Breast epithelium (tissue), 4 donors: ENCODE measurements at places on chromosomes 6 and 20.

- no peak for DNase-seq
These were observed 54.3 kb upstream of the GPR31 start for GRCh38 chr6:167211881-167212712.

GRCh38 chr6:150987855-150988464 is 122.5 kb downstream of the MTHFD1L start:
- no peak for DNase-seq

GRCh38 chr6:5457983-5458683 is 196.8 kb downstream of the FARS2 start:
- DNase-seq, result peak; percentile 91

DNA sequence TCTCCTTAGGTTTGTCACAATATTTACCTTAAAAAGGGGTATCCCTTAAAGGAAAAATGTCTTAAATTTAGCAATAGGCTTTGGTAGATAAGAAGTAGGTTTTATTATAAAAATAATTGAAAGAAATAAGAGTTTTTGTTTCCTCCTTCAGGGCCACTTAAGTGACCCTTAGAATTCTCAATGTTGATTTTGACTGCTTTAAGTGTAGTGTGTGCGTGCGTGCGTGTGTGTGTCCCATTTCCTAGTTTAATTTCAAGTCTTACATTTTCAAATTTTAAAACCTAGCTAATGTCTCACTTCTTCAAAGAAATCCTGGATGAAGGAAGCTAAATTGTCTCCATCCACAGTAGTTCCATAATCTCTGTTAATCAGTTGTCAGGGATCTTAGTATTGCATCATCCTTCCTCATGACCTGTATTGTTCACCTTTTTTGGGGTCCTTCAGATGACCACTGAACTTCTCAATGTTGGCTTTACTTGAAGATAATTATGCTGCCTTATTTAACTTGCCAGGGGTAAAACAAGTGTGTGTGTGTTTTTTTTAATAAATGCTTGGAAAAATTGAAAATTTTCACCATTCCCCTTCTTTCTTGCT is 50.7 kb upstream of the TFB1M start:
- DNase-seq, result no peak

DNA sequence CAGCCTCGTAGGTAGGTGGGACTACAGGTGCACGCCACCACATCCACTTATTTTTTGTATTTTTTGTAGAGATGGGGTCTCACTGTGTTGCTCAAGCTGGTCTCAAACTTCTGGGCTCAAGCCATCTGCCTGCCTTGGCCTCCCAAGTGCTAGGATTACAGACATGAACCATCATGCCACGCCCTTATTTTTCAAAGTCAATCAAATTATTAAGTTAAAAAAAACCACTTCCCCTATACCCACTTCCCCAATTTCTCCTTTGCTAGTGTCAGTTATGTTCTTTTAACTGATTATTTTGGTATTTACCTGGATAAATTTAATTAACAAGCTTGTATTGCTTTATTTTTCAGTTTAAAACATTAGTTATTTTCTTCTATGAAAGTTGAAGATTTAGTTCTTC is 49.6 kb downstream of the RIOK1 start:
- no peak for DNase-seq

GRCh38 chr20:6914986-6915385 is 147.5 kb downstream of the BMP2 start:
- no peak for DNase-seq

DNA sequence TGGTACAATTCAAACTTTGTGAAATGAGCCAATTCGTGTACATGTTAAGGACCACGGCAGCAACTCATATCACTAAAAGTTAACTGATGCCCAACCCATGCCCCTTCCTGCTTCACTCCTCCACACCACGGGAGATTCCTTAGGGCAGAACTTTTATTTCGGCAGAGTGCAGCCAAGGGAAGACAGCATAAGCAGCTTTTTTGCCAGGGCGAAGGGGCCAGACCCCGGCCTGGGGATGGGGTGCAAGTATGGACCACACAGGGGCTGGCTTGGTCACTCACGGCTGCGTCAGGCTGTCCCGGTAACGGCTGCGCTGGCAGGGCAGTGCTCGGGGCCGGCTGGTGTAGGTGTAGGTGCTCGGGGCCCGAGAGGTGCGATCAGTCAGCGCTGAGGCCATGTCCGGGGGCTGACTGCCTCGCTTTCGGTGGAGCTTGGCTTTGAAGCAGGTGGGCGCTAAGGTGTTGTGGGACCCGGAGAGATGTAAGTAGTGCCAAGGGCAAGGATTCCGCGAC is 792 bp downstream of the RSPH3 start:
- peak; percentile 34 for DNase-seq

DNA sequence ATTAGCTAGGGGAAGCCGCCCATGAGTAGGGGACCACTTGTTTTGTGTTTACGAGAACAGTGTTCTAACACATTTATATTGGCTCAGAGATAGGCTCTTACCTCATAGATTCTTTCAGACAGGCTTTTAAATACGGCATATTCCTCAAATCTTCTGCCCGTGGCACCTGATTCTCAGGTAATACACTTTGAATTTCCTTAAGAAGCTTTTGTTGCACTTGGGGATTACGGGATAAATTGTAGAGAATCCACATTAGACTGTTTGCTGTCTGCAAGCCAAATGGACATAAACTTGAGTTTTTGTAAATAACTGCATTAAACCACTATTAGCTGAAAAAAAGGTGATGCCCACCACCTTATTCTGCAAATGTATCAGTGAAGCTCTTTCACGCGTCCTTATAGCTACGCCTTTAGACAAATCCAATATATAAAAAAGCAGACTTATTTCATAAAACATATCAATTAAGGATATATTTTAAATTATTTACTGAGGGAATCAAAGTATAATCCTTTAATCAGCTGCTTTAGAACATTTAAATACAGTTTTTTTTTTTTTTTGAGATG is 14.8 kb downstream of the CYP24A1 start:
- no peak for DNase-seq

DNA sequence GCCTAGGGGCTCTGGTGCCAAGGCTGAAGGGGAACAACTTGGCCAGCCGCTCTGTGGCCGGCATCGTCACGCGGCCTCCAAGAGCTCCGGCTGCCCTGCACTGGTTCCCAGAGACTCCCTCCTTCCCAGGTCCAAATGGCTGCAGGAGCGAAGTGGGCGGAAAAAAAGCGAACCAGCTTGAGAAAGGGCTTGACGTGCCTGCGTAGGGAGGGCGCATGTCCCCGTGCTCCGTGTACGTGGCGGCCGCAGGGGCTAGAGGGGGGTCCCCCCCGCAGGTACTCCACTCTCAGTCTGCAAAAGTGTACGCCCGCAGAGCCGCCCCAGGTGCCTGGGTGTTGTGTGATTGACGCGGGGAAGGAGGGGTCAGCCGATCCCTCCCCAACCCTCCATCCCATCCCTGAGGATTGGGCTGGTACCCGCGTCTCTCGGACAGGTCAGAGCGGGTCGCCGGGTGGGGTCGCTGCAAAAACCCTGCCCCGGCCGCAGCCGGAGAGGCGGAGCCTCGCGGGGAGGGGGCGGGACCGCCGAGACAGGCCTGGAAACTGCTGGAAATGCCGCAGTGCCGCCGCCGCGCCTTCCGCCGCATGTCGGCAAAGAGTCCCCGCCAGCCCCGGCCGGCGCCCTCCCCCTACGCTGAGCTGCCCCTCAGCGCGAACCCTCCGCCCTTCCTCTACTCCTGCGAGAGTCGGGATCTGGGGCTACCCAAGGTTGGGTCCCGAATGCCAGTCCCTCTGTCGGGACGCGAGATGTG is 814 bp upstream of the HSP90AB1 start:
- peak; percentile 86 for DNase-seq

GRCh38 chr6:119739769-119740168 is 390.2 kb upstream of the MAN1A1 start:
- DNase-seq, result no peak

GRCh38 chr6:57313711-57314471 is 3.5 kb upstream of the PRIM2 start:
- no peak for DNase-seq

- no peak for DNase-seq
These were observed 5.1 kb upstream of the ADAM33 start for GRCh38 chr20:3686867-3687321.

GRCh38 chr6:106782536-106783285 is 153.3 kb downstream of the QRSL1 start:
- no peak for DNase-seq

GRCh38 chr6:53318429-53318828 is 30.3 kb downstream of the ELOVL5 start:
- DNase-seq, result no peak

DNA sequence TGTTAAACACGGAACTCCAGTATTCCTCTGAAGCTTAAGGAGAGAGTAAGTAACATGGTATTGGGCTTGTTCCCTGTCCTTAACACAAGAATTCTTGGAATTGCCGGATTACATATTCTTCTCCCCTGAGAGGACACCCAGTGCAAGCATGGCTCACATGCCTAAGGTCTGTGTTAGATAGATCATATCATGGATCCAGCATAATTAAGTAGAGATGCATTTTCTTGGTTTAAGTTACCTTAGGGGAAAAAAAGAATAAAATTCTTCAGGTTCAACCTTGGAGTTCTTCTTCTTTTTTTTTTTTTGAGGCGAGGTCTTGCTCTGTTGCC is 53.9 kb downstream of the AKAP12 start:
- DNase-seq, result no peak

GRCh38 chr6:169229615-169230321 is 23.9 kb downstream of the THBS2 start:
- peak; percentile 50 for DNase-seq

GRCh38 chr6:52019092-52019491 is 68.3 kb downstream of the PKHD1 start:
- no peak for DNase-seq

- peak; percentile 48 for DNase-seq
These were observed 17.1 kb downstream of the OR2B2 start for GRCh38 chr6:27894839-27895762.

GRCh38 chr6:43575105-43575771 is 600 bp downstream of the XPO5 start:
- no peak for DNase-seq

DNA sequence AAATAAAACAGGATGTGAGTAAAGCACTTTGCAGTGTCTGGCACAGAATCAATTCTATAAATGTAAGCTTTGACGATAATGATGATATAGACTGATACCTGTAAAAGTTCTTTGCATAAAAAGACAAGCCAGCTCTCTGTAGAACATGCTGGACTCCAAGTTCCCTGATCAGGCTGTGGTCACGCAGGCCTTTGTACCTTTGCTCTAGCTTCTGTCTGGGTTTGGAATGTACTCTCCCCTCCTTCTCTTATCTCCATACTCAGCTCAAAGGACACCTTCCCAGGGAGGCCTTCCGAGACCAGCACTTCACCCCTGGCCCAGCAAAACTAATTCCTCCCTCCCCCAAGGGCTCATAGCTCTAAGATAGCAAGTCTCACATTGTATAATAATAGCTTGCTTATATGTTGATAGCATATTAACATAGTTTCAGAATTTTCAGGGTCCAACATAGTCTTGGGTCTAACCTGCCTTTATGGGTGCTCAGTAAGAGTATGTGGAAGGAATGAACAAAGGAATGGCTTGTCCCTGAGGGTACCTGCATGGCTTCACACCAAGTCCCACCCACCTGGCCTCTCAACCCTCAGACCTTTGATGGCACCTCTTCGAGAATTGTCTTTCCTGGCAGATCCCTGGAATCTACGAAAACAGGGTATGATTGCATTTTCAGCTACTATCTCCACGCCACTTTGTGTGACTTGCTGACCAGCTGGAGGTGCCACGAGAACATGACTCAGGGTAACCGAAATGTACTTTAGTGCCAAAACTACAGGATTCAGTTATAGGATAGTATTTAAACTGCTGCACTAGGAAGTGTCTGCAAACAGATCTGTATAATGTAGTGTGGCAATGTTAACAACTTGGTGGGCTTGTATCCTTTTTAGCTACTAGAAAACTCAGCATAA is 41.7 kb upstream of the PIM1 start:
- no peak for DNase-seq

GRCh38 chr6:129860908-129861665 is at the start of gene TMEM244:
TMEM244 (minus strand) TSS chr6:129861315; CDS start chr6:129861188, 127 bp downstream.
- no peak for DNase-seq

DNA sequence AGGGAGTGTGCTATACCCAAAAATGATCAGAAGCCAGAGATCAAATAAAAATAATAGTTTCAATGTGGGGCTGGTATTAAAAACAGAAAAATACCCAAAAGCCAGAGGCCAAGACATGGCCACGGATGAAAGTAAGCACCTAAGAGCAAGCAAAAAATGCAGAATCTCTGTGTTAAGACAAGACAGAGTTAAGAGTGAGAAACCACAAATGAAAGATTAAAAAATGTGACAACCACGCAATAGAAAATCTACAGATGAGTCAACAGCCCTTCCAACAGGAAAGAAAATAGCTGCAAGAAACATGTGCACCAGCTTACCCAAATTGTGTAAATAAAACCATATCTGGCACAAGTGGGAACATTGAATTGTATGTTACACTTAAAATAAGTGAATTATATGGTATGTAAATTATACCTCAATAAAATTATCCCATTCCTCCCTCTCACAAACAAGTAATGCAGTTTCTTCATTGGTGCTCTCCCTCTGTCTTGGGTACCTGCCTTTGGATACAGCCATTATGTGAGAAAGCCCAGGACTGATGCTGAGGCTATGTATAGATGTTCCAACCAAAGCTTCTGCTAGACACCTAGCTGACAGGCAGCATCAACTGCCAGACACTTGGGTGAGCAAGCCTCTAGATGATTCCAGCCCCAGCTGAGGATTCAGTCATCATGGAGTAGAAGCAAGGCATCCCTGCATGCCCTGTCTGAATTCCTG is 55.3 kb upstream of the UFL1 start:
- no peak for DNase-seq

- no peak for DNase-seq
These were observed 783.2 kb downstream of the DHX35 start for GRCh38 chr20:39745380-39745779.

GRCh38 chr6:14144678-14145113 is 27.1 kb downstream of the CD83 start:
- peak; percentile 57 for DNase-seq

GRCh38 chr20:57323034-57323433 is 6.6 kb upstream of the SPO11 start:
- no peak for DNase-seq

DNA sequence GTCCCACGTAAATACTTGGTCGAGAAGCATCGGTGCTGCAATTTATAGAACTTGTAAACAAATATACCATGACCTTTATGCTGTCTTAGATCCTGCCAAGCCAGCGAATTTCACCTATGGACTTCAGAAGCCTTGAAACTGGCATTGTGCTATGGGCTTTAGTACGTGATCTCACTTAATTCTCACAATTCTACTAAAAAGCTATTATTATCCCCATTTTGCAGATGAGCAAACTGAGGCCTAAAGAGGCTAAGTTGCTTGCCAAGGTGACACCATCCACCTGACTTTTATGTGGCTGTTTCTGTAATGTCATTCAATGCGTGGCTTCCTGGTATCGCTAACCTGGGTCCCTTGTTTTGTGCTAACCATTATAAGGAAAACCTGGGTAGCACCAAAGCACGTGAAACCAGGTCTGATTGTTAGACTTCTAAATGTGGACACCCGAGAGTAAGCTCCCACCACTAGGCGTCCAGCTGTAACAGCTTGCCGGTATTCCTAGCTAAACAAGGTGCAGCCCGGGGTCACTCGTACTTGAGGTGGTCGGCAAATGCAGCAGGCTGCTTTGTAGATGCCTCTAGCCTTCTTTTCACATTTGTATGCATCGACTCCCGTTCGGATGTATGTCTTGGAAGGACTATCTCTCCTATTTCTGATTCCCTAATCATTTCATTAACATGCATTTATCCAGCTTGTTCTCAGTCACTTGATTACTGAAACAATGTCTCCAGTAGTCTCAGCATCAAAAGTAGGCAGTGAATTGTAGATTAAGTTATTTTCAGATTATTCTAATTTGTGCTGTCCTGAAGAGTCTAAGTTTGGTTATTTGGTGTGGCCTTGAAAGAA is 1.1 kb downstream of the SYNJ2 start:
- DNase-seq, result peak; percentile 46

- no peak for DNase-seq
These were observed 15.9 kb upstream of the GDAP1L1 start for GRCh38 chr20:44231193-44231592.

- DNase-seq, result no peak
These were observed 751.4 kb upstream of the DEFB115 start for GRCh38 chr20:30506100-30506499.
